Suppressor macrophage treated with lipopolysaccharide for 1 hour (primary cell): ENCODE measurements at places on chromosomes 11 and 22.

GRCh38 chr11:95363708-95364107 lies 132.7 kb upstream of the SESN3 start:
- DNase-seq, result no peak

DNA sequence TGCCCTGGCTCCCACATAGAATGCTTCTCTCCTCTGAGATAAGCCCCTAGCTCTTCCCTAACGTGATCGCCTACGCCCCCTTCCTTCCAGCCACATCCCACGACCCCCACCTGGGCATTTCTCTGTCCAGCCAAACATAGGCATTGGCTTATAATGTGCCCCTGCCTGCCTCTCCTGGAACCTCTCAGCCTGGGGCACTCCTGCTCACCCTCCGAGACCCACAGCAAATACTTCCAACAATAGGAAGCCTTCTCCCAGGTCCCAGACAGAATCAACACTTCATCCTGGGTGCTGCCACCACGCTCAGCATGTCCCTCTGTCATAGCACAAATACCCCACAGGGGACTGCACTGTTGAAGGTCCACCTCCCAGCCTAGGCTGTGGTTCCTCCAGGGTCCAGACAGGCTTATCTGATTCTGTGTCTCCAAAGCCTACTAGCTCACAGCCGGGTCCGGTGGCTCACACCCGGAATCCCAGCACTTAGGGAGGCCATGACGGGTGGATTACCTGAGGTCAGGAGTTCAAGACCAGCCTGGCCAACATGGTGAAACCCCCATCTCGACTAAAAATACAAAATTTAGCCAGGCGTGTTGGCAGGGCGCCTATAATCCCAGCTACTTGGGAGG lies 24.2 kb upstream of the TMPRSS4 start:
- DNase-seq, result no peak

DNA sequence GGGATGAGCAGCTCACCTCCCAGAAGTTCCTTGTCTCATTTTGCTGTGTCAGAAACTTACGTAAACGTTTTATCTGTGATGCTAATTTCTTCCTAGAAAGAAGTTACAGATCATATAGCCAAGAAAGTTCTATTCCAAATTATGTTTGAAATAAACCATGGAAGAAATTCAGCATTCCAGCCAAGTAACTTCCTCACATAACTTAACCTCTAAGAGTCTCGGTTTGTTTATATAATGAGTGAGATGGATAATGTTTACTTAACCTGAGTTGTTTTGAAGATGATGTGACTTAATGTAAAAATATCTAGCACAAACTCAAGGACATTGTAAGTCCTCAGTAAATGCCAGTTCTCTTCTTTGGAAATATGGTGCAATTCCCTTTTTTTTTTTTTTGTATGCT lies 8.9 kb upstream of the MUC15 start:
- DNase-seq, result no peak

GRCh38 chr11:101860696-101861427 lies 53.9 kb upstream of the CEP126 start:
- DNase-seq, result peak; percentile 60

- DNase-seq, result no peak
These were observed 8.1 kb downstream of the IGSF9B start for GRCh38 chr11:133948711-133949110.

GRCh38 chr22:16847271-16847670 lies 22.1 kb upstream of the XKR3 start:
- no peak for DNase-seq

DNA sequence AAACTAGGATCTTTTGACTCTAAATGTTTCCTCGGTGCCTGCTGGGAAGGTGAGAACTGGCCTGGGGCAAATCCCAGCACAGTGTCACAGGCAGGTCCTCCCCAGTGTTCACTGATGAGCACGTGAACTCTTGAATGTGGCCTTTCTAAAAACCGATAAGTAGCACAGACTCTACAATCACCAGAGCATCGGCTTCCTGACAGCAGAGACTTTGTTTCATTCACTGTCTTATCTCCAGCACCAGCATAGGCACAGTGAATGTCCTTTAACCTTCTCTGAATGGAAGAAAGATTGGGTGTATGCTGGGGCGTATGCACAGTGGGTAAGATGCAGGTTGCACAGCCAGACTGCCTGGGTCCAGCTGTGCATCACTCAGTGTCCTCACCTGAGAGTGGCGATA lies 59.3 kb upstream of the EIF3D start:
- DNase-seq, result no peak

DNA sequence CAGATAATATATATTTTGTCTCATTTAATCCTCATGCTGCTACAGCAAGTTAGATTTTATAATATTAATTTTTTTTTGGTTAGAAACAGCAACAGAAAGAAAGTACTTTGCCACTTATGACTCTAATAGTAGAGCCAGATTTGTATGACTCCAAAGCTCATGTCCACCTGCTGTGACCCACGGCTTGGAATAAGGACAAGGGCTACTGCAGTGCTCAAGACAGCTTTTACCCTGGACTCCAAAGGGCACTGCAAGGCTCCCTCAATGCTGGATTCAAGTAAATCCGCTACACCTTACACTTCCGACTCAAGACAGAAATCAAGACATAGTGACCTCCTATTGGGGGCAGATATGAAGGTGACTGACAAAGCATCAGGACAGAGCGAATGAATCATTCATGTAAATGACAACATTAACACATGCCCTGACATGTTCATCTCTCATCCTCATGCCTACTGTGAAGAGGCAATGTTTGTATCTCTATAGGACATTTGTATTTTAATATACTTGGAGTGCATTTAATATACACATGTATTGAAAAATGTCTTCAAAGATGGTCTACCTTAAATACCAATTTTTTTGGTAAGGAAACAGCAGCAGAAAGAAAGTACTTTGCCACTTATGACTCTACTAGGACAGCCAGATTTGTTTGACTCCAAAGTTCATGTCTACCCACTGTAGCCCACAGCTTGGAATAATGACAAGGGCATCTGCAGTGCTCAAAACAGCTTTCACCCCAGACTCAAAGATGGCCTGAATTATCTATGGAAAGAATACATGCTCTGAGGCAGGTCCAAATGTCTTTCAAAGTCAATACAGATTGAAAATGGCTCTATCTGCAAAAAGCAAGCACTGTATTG lies 375.6 kb upstream of the CCDC90B start:
- no peak for DNase-seq

DNA sequence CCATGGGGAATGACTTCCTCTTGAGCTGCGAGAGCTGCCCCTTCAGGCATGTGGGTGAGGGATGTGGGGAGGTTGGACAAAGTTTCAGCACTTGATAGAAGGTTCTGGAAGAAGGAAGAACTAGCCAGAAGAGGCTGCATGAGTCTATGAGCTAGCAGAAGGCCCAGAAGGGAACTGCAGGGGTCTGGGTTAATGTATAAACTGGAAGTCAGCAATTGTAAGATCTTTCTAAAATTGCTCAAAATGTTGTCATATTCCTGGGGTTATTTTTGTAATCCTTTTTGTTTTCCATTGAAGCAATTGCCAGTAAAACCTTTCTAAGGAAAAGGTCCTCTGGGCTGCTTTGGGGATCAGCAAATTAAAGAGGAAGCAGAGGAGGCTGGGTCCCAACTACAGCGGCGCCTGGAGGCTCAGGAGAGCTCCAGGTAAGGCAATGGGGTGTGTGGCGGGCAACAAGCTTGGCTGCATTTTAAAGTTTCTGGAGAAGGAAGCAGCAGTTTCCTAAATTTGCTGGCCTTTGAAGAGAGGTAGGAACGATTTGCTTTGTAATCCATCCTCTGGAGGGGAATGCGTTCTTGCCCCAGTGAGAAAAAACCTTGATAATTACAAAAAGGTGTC lies 29.2 kb downstream of the ADAMTS15 start:
- DNase-seq, result no peak

DNA sequence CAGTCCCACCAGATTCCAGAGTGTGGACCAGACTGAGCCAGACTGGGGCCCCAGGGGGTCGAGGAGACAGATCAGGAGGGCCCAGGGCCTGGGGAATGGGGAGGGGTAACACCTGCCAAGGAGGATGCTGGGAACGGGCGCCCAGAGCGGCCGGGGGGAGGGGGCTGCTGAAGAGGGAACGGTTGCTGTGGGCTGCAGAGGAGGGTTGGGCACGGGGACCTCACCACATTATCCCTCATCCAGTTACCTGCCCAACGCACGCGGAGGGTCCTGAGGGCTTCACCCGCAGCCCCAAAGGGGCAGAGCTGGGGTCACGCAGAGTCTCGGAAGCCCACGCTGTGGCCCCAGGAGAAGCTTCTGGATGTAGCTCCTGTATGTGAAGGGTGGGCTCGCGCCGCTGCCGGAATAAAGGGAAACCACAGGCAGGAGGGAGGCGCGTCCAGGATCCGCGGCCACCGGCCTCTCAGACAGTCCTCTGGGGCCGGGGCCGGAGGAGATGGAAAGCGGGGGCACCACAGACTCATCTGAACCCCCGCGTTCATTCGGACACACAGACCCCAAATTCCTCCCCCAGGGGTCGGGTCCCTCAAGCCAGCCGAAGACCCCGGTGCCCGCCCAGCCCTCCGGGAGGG lies 866 bp upstream of the SELENOO start:
- DNase-seq, result peak; percentile 38

DNA sequence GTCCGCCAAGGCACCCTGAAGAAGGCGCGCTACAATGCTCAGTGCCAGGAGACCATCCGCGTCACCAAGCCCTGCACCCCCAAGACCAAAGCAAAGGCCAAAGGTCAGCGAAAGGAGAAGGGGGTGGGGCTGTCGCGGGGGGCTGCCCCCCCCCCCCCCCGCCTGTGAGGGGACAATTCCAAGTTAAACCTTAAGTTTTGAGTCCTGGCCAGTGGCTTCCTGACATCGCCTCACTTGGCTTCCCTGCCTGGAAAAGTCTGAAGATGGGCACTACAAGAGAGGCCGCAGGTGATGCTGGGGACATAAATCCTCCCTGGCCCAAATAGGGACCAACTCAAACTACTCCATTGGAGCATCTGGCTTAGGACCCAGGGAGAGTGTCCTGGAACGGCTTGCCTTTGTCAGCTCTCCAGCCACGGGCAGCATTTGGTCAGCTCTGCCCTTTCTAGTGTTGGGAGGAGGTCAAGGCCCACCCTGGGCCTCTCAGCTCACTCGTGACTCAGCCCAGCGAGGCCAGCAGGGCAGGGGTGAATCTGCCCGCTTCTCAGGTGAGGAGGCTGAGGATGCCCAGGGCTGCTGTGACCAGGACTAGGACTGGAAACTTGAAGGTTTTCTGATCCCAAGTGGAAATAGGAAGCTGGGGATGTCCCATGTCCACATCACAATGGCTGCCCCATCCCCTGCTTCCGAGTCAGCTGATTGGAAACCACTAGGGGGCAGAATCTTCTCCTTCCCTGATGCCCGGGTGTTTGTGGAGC lies 1.4 kb downstream of the MDK start:
- peak; percentile 73 for DNase-seq

DNA sequence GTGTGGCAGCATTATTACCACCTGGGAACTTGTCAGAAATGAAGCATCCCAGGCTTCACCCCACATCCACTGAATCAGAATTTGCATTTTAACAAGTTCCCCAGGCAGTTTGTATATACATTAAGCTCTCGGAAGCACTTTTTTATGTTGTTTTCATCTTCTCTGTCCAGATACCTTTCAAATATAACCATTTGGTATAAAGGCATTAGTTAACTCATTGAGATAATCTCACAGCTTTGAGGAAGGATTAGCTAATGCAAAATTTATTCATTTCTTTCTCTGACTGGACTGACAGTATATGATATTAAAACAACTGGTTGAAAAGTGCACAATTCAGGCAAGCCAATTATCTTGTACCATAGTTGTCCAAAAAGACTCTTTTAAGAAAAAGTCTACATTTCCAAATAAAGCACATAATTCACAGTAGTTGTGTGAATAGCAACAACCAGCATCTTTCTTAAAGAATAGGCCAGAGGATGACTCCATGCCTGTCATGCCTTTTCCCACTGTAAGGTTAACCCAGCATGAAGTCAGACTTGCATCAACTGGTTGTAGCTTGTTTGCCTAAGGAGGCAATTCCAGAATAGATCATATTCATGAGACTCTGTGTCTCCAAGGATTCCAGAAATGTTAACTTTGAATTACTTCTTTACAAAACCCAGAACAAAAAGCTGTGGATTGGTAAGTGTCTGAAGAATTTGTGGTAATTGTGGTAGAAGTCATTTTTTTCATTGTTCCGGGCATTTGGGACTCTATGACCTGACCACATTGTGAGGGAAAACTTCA lies 254.3 kb upstream of the SESN3 start:
- no peak for DNase-seq

GRCh38 chr22:45531441-45532234 lies 29.0 kb downstream of the FBLN1 start:
- DNase-seq, result no peak

- no peak for DNase-seq
These were observed 157.0 kb downstream of the CCDC34 start for GRCh38 chr11:27205779-27206570.

- no peak for DNase-seq
These were observed 104.4 kb downstream of the FANCF start for GRCh38 chr11:22521226-22521625.

- DNase-seq, result no peak
These were observed 15.3 kb downstream of the CSTPP1 start for GRCh38 chr11:46951864-46952263.

DNA sequence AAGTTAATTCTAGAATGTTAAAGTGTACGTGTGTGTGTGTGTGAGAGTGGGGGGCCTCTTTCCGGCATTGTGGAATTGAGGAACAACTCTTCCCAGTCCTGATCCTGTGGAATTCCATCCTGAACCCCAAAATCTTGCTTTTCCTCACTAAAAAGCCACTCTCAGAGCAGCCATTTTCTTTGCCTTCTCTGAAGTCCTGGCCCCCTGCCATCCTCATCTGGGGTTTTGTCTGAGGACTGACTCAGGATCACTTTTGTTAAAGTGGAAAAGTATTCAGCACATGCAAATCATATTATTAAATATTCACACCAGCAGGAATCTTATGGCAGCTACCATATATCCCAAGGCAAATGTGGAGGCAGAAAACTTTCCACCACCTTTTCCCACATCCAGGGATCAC lies 3.8 kb downstream of the SCN4B start:
- DNase-seq, result no peak

- no peak for DNase-seq
These were observed 192.8 kb upstream of the B3GAT1 start for GRCh38 chr11:134604886-134605285.

DNA sequence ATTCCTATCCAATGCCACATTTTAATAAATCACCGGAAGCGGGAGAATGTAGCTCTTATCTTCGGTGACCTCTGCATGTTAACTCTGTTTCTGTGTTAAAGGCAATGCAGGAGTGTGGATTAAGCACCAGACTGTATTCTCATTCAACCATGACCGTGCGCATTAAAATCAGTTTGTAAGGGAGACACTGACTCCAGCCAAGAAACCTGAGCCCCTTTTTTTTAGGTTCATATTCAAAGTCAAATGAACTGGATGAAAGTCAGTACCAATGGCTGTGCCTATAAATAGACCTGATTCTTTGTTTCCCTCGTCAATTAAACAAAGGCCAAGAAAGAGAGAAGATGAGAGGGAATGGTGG lies 32.2 kb downstream of the C11orf91 start:
- no peak for DNase-seq
